ENCODE measurements at places on chromosomes 3 and 15.

DNA sequence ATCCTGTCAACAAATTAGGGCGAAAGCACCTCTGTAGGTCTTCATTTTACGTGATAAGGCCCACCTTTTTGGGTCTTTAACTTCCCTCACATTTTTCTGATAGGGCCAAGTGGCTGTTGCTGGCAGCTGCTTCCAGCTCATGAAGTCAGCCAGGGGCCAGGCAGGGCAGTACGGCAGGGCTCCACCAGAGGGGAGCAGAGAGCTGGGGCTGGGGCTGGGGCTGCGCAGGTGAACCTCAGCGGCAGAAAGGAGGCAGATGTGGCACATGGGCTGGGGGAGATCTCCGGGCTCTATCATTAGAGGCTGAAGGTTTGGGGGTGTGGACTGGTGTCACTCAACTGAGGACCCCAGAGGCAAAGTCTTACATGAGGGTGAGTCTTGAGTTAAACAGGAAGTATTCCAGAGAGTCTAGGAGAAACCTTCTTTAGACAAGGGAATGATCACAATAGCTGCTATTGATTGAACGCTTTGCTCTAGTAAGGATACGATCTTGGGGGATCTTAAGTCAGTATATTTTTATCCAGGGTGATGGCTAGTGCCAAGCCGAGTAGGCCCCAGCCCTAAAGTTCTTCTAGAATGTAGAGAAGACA is 62.8 kb upstream of the MEX3B start:
- peak; percentile 74 for DNase-seq

DNA sequence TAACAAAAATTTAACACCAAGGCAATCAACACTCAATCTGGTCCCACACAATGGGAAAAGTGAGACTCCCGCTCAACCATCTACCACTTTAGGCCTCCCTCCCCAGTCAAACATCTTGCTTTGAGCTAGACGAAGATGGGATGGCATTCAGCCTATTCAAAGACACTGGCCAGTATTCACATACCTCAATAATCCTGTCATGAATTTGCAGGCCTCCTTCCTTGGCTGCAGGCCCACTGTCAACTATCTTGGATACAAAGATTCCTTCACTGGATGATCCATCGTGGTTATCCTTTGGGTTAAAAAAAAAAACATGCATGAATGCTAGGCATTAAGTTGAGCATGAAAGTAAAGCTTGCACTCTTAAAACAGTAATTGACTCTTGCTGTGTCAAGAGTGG is 22.6 kb downstream of the PDZRN3 start:
- no peak for DNase-seq

GRCh38 chr3:20121088-20121487 is 64.9 kb downstream of the SGO1 start:
- DNase-seq = no peak

DNA sequence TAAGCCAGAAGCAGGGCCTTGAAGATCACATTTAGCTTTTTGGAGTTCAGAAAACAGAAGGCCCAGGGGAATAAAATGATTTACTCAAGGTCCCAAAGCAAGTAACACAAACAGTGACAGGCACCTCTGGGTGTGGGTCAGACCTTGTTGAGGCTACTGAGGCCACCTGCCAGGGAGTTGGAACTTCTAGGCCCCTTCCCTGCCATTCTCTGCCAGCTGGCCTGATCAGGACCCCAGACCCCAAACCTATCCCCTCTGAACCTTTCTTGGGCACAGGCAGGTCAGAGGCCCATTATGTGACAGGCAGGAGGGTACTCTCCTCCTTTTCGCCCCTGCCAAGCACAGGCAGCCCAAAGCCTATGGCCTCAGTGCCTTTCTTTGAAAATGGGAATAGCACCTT is 49.4 kb upstream of the ATP2B2 start:
- DNase-seq = no peak

DNA sequence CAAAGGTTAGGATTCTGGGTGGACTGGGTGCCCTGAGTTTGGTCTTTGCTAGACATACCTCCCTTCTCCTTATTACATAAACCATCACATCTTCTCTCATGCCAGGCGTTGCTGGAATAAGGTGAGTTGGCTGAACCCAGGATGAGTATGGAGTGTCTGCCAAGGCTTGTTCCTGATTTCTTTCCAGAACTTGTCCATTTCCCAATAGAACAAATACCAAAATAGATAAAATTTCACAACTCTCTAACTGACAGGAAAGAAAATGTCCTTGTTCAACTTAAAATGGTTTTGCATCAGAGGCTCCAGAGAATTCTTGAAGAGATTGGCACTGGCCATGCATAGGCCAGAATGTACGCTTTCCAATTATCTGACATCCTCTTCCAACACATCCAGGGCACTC is 291.9 kb downstream of the IGSF11 start:
- DNase-seq = no peak

- DNase-seq = no peak
These were observed 3.0 kb upstream of the BUB1B start for GRCh38 chr15:40157778-40158447.

Measured in GM23338 (cell line).